ENCODE measurements at places on chromosomes 7 and 10.

- no peak for DNase-seq
Measured at GRCh38 chr10:7626283-7626682, 40.5 kb downstream of the ITIH5 start.

- DNase-seq, result peak; percentile 52
Measured at GRCh38 chr7:134750083-134751062, 29.1 kb upstream of the CALD1 start.

DNA sequence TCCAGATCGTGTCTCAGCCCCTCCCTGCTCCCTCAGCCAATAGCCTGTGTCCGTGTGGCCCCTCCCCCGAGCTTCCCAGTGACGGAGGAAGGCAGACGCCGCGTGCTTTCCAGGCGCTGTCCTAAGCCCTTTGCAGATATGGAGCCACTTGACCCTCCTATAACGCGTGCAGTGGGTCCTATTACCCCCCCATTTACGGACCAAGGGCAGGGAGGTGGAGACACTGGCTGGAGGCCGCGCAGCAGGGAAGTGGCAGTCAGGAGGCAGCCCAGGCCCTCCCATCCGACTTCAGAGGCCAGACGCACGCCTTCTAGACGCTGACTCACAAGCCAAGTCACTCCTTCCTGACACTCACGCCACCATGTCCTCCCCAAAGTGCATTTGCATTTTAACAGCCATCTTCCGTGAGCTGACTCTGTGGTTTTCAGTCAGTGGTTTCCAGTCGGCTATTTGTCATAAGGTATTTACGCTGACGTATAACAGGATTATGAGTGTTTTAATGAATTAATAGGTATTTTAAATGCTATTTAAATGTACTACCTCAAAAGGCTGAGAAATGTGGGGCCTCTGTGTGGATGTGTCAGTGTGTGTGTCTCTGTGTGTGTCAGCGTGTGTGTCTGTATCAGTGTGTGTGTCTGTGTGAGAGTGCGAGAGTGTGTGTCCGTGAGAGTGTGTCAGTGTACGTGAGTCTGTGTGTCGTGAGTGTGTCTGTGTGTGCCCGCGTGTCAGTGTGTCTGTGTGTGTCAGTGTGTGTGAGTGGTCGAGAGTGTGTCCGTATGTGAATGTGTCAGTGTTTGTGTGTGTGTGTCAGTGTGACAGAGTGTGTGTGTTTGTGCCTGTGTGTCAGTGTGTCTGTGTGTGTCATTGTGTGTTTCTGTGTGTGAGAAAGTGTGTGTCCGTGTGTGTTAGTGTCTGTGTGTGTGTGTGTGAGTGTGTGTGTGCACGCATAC, 92.0 kb upstream of the INSIG1 start:
- DNase-seq, result peak; percentile 82

- no peak for DNase-seq
Measured at GRCh38 chr10:22997096-22997495, 69.2 kb downstream of the ARMC3 start.

DNA sequence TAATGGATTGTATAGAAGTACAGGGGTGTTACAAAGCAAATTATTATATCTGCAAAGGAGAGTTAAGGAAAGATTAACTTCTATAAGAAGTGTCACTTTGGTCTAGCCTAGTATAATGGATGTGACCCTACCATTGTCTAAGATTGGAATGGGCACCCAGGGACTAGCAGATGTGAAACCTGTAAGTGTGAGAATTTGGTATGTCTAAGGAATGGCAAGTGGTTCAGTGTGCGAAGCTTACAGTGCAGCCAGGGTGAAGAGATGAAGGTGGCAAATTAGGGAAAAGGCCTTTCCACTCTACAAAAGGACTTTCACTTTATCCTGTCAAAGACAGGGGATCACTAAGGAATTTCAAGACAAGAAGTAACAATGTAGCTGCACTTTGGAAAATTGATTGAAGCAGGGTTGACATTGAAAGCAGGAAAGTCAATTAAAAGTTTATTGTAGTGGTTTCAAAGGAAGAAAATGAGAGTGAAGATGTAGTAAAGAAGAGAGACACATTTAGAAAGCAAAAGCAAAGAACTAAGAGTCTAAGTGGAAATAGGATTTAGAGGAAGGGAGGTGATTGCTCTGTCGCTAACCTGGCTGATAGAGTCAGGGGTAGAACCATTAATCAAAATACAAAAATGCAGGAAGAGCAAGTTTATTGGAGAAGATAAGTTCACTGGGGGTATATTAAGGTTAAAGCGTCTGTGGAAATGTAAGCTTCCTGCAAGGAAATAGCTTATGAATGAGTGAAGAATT, 47.4 kb downstream of the KCND2 start:
- no peak for DNase-seq

DNA sequence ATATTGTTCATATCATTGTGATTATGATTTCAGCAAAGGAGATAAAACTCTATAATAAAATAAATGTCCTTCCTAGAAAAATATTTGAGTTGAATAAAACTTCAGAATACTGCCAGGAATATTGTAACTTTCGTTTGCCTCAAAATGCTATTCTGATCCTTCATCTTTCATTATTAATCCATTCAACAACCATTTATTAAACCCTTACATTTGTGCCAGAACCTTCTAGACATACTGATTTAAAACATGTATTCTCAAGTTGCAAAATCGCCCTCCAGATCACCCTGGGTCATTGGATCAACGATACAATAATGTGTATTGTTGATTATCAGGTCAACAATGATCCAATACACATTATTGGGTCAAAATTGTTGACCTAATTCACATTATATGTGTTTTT, 759.8 kb downstream of the CNTNAP2 start:
- DNase-seq, result no peak

- no peak for DNase-seq
Measured at GRCh38 chr10:24457661-24458318, 248.9 kb downstream of the KIAA1217 start.

Measured in effector CD4-positive, alpha-beta T cell (primary cell).